ENCODE measurements at places on chromosomes 5 and 9.

- DNase-seq = peak; percentile 12
These were observed 1866.7 kb upstream of the C9orf72 start for GRCh38 chr9:29439961-29440360.

- DNase-seq = no peak
These were observed 80.8 kb upstream of the OSMR start for GRCh38 chr5:38764937-38765391.

DNA sequence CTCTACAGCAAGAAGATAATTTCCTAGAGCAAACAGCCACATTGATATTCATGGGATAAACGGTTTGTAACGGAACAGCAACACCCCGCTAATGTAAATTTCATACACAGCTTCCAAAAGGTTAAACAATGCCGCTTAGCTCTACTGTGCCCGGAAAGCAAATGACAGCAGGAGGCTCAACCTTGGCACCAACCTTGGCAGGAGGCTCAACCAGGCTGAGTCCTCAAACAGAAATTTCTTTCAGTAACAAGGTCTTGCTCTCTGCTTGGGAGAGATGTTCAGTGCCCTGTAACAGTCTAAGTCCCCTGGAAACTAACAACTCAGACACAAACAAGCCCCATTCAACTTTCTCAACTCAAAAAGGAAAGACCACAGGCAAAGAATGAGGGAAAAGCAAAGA lies 11.1 kb upstream of the PPP1R2B start:
- no peak for DNase-seq

DNA sequence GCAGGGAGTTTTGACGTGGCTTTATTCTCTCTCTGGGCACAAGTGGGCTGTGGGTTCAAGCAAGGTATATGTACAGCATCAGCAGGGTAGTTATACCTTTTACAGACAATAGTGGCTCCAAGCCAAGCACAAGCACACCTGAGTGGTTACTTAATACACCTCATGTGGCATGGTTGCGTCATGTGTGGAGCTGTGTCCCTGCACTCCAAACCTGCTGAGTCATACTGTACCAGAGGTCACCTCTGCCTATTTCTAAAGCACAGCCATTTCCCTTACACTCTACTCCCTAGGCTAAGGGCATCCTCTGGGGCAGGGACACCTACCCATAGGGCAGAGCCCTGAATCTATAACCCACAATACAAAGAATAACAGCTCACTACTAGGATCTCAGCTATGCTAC lies 147.3 kb downstream of the OSTF1 start:
- no peak for DNase-seq
